ENCODE measurements at places on chromosomes 16 and 17.
A peak's percentile ranks its signal among the peaks of the same experiment; 100 is the strongest.

GRCh38 chr16:10387188-10387617, 1.3 kb downstream of the ATF7IP2 start:
- no peak for DNase-seq

GRCh38 chr16:88087517-88087877, 136.3 kb downstream of the BANP start:
- DNase-seq: no peak

- DNase-seq: no peak
These were observed 70.6 kb downstream of the SREBF1 start for GRCh38 chr17:17766077-17766743.

- peak; percentile 85 for DNase-seq
These were observed 21.8 kb downstream of the KATNB1 start for GRCh38 chr16:57757326-57757786.

DNA sequence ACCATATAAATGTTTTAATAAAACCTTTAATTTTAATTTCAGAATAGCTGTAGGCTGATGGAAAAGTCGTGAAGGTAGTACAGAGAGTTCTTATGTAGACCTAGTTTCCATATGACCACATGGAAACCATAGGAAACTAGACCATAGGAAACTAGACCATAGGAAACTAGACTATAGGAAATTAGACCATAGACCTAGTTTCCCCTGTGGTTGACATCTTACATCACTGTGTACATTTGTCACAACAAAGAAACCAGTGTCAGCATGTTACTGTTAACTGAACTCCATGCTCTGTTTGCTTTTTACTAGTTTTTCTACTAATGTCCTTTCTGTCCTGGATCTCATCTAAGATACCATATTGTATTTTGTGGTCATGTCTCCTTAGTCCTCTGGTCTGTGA, 14.6 kb downstream of the NUDT7 start:
- no peak for DNase-seq

DNA sequence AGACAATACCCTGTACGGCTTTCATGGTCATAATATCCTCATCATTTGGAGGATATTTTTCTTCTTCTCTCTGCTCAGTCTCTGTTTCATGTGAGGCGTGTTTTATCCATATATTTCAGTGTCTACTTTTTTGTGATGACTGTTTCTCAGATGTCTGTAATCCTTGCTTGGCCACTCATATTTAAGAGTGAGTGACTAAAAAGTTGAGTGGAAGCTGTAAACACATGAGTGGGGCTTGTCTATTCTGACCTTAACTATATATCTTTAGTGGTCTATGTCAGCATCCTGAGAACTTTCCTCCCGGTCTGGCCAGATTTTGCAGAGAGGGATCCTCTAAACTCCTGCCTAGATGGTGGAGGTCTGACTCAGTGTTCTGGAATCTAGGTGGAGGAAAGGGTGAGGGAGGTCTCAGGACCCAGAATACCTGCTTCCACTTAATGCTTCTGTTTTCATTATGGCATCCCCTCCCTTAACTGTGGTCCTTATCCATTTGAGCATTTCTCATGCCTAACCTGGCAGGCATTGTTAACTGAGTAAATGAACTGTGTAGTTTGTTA, 6.0 kb downstream of the DDX19B start:
- DNase-seq: no peak
